ENCODE measurements at places on chromosomes 4 and X.

DNA sequence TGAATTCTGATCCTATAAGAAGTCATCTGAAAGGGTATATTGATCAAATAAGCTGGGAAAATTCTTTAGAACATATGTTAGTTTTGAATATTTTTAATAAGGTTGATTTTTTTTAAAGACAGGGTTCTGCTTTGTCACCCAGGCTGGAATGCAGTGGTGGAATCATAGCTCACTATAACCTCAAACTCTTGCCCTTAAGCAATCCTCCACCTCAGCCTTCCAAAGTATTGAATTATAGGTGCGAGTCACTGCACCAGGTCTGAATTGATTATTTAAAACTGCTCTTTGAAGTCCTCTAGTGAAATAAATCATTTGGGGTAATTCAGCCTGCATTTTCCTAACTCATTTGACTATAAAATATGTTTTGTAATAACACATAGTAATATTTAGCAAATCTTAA lies 812.3 kb downstream of the PDHA2 start:
- no peak for DNase-seq

DNA sequence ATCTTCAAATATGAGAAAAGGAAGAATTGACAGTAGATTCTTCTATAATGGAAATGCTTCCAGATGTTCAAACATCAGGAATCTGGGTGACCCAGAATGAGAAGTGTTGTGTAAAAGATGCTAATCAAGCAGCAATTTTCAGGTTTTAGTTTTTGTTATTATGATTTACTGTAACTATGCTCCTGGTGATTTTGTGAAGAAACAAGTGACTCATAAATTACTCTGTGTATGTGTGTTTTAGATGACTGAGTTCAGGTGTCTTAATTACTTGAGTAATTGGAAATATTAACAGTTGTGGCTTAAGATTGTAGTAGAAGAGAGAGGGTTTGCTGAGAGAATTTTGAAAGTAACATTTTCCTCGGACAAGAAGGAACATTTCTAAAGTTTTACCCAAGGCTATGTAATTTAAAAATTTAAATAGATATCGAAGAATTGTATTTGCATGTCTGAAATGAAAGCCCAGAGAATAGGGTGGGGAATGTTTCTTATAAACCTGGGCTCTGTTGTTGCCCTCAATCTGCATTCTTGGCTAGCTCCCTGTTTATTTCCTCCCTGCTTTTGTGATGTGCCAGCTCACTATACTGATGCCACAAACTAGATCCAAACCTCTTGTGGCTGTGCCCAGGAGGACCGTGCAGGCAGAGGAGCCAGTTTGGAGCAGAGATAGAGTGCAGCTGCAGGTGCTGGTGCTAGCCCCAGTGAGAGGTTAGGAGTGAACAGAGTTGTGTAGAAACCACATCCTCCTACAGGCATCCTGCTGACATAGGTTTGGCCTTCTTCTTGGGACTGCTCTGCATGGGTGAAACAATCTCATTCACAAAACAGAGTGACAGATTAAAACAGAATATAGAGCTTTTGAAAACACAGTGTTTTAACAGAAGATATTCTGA lies 25.4 kb upstream of the TNIP3 start:
- DNase-seq: no peak

DNA sequence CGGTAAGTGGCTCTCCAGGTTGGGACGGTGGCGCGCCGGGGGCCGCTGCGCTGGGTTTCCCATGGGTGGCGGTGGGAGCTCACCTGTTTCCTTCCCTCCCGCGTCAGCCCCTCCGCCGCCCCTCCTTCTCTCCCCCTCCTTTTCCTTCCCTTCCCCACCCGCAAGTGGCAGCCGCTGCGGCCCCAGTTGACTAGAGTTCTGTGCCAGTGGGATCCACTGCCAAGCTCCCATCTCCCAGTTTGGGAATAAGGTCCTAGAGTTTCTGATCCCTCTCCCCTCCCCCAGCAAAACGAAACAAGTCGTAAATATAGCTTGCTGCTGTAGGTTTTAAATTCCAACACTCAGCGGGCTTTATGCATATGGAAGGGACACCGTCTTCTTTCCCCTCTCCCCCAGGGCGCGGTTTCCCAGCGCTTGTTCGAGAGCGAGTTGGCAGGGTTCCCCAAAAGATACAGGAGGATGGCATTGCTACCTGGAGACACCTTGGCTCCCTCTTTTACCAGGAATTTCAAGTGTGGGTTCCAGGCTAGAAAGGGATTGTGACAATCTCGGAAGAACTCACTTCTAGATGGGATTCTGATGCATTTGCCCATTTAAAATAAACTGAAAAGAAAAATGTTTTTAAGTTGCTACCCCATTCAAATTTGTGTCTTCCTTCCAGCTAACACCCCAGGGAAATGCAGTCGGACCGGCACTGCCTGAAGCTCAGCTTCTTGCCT lies 1.2 kb downstream of the TLL1 start:
- DNase-seq: no peak

DNA sequence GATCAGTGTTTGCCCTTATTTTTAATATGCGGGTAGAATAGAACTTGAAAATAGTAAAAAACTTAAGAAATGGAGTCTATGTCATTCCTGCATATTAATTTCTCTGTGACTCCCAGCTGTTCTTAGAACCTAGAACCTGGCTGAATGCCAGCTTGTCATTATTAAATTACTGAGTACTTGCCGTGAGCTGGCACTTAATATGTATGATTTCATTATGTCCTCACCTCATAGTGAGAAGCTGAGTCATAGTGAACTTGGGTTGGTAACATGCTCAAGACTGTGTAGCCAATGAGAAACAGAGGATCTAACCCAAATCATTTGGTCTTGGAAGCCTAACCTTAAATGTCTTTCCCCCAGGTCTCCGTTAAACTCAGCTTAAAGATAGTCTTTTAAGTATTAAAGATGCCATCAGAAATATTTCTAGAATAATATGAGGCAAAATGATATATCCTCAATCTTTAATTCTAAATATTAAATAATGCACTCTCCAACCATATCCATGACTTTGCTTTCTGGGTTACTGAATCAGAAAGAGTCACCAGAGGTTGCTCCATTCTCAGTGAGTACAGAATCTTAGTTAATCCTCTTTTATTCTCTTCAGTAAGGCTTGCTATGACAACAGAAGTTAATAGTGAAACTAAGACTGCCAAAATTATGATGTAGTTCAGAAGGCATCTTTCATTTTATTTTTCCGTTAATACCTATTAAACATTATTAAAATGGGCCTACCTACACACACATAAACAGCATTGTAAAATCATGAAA lies 58.6 kb upstream of the TLL1 start:
- no peak for DNase-seq

- no peak for DNase-seq
These were observed 18.4 kb downstream of the SLC38A5 start for GRCh38 chrX:48451708-48452107.

DNA sequence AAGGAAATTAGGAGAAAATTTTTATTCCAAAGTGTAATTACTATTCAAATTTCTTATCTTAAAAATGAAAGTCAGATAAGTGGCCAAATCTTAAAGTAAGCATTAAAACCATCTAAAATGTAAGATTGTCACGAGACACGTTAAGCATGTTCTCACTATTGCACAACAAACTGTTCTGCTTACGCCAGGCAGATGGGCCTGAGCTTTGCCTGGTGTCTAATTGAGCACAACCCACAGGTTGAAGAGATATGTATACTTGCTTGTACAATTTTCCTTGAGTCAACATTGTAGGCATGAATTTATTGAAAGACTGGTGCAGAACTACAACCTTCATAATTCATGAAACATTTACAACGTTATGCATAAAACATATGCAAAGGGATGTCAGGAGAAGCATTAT lies 3.9 kb downstream of the RNF128 start:
- DNase-seq: no peak

- no peak for DNase-seq
These were observed 50.3 kb downstream of the STPG2 start for GRCh38 chr4:98092833-98093439.

DNA sequence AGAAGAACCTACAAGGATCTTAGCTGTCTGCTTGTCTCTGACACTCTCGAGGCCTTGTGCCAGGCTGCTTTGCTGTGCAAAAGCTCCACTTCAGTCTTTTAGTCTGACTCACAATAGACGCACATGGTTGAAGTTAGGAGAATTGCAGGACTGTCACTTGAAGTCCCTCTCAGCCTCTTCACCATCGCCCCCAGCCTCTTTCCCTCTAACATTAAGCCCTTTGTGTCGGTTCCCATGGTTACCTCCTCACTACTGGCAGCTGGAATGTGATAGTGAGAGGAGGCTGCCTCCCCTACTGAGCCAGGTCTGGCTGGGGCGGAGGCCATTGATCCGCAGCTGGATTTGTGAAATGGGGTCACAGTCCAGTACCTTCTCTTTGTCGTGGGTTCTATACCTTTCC lies 201.8 kb downstream of the SOWAHB start:
- no peak for DNase-seq

- no peak for DNase-seq
These were observed 1.9 kb downstream of the RNF4 start for GRCh38 chr4:2470791-2471190.

DNA sequence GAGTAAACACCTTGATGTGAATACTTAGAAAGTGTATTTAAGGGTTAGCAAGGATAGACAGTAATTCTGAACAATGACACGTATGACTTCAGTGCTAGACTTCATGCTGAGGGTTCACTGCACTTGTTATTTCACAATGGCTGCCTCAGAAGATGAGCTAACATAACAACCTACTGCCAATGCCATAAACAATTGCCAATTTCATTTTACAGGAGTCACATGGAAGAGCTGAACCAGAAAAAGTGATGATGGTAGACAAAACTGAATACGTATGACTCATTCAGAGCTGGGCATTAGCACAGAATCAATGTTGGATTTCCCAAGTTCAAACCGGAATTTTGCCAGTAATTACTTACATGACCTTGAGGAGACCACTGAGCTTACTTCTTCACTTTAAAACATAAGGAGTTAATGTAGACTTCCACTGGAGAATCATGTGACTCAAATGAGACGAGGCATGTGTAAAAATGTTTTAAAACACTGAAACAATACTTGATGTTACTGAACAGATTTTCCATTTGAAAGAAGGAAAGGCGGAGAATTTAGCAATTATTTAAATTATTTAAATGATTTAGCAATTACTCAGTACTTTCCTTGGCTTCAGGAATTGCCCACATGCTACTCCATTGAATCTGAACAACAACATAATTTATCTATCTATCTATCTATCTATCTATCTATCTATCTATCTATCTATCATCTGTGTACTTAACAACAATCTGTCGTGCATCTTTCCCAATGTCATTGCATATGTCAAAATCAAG lies 868.5 kb upstream of the SLIT2 start:
- no peak for DNase-seq

DNA sequence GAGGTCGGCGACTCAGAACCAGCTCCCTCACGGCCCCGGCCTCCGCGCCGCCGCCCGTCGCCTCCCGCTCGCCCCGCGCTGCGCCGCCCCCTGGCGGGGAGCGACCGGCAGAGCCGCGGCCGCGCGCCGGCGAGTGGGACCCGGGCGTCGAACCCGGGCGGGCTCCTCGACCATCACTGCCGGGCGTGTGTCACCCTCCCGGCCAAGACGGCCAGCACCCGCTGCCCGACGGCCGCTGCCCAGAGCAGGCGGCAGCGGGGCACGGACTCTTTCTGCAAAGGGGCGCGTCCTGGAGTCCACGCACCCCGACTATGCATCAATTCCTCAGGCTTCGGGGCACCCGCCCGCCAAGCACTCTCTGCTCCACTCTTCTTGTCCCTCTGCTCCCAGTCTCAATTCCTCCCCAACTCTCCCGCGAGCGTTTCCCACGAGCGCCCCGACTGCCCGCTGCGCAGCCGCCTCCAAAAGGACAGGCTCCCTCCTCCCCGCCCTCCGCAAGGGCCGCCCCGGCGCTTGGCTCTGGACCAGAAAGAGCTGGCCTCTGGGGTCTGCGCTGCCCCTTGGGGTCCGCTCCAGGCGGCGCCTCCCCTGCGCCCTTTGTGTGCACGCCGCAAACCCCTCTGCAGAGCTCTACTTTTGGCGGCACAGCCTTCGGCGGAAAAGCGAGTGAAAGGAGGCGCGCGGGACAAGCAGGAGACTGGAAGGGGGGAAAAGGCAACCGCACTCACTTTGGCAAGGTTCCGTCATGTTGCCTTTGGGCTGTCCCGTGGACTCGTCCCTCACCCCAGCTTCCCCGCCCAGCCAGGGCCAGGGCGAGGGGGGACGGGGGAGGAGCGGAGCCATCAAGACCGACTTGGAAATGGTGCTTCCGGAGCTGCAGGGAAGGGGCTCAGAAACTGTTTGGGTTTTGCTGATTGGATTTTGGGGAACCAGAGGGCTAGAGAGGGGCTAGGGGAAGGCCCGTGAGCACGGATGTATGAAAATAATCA lies 1.0 kb downstream of the PDE5A start:
- DNase-seq: no peak

- DNase-seq: no peak
These were observed 54.8 kb upstream of the RBMXL3 start for GRCh38 chrX:115134382-115134781.

DNA sequence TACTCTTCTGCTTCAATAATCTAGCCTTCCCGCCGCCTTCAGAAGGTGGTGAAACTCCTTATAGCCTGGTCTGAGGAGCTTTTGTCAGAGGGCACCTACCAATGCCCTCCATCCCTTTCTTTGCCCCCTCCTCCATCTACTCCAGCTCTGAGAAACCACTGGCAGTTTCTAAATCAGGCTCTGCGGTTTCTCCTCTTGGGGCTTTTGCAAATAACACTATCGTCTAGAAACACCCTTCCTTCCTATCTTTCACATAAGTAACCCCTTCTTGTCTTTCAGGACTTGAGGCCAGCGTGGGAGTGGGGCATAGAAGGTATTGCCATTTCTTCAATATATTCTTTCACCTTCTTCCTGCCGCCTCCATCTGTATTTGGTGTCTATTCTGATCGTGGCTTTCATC lies 1.2 kb upstream of the EFHC2 start:
- no peak for DNase-seq

- no peak for DNase-seq
These were observed 29.0 kb downstream of the PDHA1 start for GRCh38 chrX:19372547-19373331.

GRCh38 chr4:140344621-140345020 lies 28.8 kb upstream of the SCOC start:
- DNase-seq: no peak

- no peak for DNase-seq
These were observed at the start of gene RASSF6 for GRCh38 chr4:73620115-73620792. TSS of gene RASSF6 (minus strand) at chr4:73620436. CDS start at chr4:73611795, 8,641 bp downstream.

- DNase-seq: no peak
These were observed 55.9 kb downstream of the TRIM2 start for GRCh38 chr4:153260132-153260531.

- DNase-seq: no peak
These were observed 1057.0 kb upstream of the SLIT2 start for GRCh38 chr4:19194672-19195071.
